ENCODE measurements at places on chromosomes 16 and 17. TPM values are rescaled to one million over a fixed set of nuclear protein-coding genes. Genes with fewer than 3 reads are reported as not detected.

Gene COX6A2
- polyA plus RNA-seq = not detected

- DNase-seq = no peak
These were observed 94.0 kb upstream of the SALL1 start for GRCh38 chr16:51244887-51245657.

DNA sequence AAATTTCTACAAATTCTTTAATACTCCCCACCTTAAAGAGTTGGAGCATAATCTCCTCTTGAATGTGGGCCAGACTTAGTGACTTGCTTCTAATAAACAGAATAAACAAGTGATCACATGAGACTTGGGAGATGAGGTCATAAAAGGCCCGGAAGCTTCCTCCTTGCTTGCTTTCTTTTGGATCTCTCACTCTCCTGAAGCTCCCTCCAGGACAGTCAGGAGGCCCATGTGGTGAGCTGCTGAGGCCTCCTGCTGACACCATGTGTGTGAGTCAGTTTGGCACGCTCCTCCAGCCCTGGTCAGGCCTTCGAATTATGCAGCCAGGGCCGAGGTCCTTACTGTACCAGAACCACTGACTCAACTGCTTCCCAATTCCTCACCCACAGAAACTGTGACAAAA lies 53.2 kb downstream of the NDEL1 start:
- no peak for DNase-seq

GRCh38 chr16:59913666-59914065 lies 1179.5 kb upstream of the GOT2 start:
- no peak for DNase-seq

GRCh38 chr17:80716986-80717719 lies 172.5 kb downstream of the RPTOR start:
- DNase-seq = no peak

Gene TLCD3B
- 0.24 TPM for polyA plus RNA-seq

DNA sequence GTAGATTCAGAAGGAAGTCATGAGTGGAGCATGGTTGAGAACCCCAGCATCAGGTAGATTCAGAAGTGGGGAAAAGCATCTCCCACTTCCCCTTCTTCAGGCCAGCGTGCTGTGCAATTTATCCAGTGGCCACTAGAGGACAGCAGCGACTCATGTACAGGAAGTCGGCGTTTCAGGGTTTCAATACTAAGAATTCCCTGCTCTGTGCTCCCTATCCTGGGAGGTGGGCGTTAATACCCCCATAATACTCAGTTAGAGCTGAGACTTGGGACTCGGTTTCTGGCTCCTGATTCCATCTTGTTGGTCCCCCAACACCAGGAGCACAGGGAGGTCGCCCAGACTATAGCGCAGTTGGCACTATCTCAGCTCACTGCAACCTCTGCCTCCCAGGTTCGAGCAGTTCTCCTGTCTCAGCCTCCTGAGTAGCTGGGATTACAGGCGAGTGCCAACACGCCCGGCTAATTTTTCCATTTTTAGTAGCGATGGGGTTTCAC lies 75.3 kb upstream of the AMZ2 start:
- peak; percentile 73 for DNase-seq

Gene PLEKHG4
- 33.5 TPM for polyA plus RNA-seq

DNA sequence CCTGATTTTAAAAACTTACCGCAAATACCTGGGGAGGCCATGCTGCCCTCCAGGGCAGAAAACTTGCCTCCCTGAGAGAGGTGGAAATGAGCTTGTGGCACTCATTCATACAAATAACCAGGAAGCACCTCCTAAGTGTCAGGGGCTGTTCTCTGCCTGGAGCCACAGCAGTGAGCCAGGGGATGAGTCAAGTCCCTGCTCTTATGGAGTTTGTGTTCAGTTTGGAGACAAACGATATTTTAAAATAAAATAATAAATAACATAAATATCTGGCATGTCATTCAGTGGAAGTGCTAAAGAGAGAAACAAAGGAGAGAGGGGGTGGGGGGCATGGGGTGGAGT lies 313.8 kb downstream of the C16orf95 start:
- DNase-seq = no peak

DNA sequence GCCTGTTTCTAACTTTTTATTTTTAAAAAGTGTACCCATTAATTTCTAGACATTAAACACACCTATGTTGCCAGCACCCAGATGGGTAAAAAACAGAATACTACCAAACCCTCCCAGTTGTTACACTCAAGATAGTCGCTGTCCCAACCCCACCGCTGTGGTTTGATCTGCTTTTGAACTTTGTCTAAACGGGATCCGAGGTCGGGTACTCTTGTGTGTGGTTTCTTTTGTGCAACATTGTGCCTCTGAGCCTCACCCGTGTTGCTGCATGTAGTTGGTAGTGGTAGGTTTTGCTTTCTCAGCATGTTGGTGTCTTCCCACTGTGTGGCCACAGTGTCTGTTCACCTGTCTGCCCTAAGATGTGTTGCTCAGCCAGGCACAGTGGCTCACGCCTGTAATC lies 4.3 kb downstream of the KLHL36 start:
- no peak for DNase-seq

DNA sequence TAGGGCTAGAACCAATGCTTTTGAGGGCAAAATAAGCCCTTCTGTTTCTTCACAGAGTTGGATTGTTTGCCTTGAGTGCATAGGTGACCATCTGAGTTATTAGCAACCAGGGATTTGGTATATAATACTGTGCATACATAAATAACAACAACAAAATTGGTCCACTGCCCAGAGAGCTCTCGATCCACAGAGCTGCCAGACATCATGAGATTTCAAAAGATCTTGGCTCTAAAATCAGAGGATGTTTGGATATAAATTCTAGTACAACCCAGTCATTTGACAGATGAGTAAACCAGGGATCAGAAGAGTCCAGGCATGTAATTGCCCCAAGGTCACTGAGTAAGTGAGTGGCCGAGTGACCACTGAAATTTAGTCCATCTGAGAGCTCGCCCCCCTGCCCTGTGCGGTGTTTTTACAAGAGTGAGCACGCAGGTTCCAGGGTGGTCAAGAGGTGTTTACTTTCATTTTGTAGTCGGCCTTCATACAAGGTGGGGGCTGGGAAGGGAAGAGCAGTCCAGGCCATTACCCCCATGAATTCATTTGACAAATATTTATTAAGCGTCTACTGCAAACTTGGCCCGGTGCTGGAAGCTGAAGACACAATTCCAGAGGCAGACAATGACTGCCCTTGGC lies 1.8 kb upstream of the MT2A start:
- no peak for DNase-seq

Gene PDIA2
- 0.23 TPM for polyA plus RNA-seq

Gene SCNN1G
- polyA plus RNA-seq = not detected

GRCh38 chr16:84869473-84869845 lies 49.7 kb downstream of the CRISPLD2 start:
- no peak for DNase-seq

Gene GNG13
- polyA plus RNA-seq = not detected

DNA sequence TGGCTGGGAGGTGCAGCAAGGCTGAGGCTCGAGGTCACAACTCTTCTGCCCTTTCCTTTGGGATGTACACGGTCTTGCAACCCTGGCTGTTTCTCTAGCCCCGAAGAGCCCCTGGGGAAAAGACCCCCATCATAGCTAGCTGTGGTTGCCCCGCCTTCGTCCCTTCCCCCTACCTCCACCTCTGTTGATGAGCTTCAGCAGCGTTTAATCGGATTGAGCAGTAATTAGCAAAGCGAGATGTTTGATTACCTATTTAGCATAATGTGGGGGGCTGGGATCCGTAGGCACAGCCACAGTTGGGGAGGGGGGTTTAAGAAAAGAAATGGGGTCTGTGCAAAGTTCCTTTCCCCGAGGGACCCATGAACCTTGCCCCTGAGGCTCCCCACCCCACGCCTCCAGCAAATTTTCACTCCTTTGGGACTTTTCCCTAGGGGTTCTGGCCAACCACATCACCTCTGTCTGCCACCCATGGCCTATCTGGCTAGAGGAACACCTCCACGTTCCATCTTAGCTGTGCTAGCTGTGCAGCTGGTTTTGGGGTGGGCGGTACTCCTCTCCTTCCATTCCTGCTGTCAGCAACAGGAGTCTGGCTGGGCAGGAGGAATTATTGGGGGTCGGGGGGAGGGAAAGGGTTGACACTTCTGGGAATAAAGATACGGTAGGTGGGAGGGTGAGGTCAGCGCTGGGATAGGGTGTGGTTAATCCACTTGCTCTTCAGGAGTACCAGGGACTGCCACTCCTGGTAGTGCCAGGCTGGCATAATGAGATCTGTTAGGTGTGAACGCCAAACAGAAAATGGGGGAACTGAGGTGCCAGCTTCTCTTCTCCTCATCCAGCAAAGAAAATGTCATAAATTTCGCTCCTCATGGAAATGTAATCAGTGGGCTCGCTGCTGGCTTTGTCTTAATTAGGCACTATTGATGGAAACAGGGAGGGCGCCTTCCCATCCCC lies 1.3 kb upstream of the DNAH2 start:
- no peak for DNase-seq

Gene SNX20
- polyA plus RNA-seq = not detected

Gene TACO1
- polyA plus RNA-seq = 41.6 TPM

Gene DLX4
- 0.58 TPM for polyA plus RNA-seq

Gene ATAD5
- polyA plus RNA-seq = 14.4 TPM

DNA sequence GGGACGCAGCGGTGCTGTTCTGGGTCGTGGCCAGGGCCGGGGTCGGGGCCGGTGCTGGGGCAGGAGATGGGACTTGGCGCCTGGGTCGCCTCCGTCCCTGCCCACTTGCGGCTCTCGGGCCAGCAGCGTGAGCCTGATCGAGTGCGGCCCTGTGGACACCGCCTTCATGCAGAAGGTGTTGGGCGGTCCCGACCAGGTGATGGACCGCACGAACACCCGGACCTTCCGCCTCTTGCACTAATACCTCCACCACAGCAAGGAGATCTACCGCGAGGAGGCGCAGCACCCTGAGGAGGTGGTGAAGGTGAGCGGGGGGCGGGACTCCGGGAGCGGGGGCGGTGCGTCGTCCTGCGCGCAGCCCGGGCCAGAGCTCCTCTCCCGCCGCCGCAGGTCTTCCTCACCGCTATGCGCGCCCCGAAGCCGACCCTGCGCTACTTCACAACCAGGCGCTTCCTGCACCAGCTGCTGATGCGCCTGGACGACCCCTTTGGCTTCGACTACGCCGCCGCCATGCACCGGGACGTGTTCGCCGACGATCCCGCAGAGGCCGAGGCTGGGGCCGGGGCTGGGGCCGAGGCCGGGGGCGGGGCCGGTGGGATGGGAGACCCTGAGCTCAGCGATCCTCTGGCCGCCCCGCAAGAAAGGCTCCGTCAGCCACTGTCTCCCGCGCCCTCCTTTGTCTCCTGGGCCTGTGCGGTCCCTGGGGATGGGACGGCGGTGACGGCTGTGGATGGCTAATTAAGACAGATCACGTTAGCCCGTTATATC lies 4.5 kb upstream of the HSD17B1 start:
- no peak for DNase-seq

DNA sequence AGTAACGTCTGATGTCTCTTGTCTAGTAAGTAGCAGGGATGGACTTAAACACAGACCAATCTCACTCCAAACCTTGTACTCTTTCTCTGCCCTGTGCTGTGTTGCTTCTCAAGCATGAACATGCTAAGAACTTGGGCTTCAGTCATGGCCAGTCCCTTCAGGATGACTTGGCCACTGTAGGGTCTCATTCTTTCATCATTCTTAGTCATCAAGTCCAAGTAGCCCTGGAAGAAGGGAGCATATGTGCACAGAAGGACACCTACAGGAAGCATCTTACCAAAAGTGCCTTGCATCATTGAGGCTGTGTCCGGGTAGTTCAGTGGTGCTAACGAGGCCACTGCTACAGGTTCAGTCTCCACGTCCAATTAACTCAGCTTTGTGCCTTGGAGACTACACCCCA lies 80.7 kb downstream of the CDK5R1 start:
- DNase-seq = no peak

Gene PDILT
- not detected for polyA plus RNA-seq

GRCh38 chr17:82262344-82262743 lies 11.2 kb downstream of the CSNK1D start:
- no peak for DNase-seq

DNA sequence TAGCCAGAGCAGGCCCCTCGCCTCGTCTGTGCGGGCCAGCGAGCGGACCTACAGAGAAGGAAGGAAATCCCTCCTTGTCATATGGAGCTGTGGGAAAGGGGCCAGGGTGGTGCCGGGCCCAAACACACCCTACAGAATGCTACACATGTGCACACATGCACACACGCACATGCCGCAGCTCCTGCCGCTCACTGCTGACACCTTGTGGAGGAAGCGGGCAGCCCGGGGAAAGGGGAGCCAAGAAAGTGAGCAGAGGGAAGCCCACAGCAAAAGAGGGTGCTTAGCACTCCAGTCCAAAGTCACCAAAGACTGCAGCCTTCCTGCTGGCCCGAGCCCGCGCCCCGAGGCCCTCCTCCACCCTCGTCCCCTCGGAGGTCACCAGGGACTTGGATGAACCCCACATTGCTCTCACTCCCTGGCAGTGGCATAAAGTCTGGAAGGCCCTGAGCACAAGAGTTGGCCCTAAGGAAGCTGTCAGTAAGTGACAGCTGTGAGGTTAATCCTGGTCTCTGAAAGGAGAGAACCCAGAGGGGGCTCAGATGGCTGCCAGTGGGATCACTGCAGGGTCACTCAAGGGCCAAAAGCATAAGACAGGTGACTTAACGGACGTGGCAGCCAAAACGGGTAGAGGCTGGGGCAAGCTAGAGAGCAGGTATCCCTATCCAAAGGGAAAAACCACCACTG lies 68.2 kb downstream of the MYO18A start:
- peak; percentile 76 for DNase-seq

- DNase-seq = no peak
These were observed 2.7 kb upstream of the PRSS41 start for GRCh38 chr16:2795395-2796143.

- no peak for DNase-seq
These were observed 98.2 kb downstream of the USP32 start for GRCh38 chr17:60293580-60294335.

Data from K562 (cell line).